ENCODE measurements at places on chromosomes 6 and 20.

DNA sequence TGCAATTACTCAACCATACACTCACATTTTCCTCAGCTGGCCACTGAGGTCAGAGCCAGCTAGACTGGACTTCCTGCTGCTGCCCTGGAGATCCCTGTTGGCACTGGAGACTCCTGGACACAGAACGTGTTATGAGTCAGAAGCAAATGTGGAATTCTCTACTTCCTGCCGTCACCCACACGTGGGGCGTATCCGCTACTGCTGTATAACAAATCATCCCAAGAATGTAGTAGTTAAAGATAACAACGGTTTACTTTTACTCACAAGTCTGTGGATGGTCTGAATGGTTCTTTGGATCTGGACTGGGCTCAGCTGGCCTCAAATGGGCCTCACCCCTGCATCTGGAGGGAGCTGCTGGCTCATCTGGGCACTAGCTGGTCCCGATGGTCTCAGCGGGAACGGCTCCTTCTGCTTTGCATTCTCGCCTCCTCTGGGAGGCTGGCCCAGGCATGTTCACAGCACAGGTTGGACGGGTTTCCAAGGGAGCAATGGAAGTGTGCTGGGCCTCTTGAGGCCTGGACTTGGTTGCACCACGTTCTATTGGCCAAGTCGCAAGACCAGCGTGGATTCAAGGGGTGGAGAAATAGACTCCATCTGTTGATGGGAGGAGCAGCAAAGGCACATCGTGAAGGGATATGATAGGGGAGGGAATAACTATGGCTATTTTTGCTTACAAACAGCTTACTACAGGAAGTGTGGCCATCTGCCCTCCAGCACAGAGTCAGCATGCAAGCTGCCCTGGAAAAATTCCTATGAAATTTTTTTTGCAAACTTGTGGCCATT is 118.5 kb downstream of the SNX5 start:
- DNase-seq: no peak

- DNase-seq: no peak
Measured at GRCh38 chr20:34324541-34324940, 21.4 kb upstream of the AHCY start.

DNA sequence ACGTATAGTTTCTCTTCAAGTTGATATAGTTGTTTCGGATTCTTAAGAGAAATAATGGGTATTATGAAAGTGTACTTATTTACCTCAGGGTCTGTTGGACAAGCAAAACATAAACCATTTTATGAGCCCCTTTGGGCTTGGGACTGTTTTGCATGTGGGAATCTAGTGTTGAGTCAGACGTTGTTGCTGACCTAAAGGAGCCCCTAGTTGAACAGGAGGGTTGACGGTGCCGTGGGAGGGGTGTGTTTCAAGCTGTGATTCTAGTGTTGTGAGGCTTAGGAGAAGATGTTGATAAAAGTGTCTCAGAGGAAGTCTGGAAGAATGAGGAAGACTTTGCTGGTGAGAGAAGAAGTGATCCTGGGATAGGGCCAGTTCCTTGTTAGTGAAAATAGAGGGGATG is 140.0 kb downstream of the ARID1B start:
- no peak for DNase-seq

GRCh38 chr20:41616228-41616627 is 1.9 kb downstream of the CHD6 start:
- DNase-seq: no peak

DNA sequence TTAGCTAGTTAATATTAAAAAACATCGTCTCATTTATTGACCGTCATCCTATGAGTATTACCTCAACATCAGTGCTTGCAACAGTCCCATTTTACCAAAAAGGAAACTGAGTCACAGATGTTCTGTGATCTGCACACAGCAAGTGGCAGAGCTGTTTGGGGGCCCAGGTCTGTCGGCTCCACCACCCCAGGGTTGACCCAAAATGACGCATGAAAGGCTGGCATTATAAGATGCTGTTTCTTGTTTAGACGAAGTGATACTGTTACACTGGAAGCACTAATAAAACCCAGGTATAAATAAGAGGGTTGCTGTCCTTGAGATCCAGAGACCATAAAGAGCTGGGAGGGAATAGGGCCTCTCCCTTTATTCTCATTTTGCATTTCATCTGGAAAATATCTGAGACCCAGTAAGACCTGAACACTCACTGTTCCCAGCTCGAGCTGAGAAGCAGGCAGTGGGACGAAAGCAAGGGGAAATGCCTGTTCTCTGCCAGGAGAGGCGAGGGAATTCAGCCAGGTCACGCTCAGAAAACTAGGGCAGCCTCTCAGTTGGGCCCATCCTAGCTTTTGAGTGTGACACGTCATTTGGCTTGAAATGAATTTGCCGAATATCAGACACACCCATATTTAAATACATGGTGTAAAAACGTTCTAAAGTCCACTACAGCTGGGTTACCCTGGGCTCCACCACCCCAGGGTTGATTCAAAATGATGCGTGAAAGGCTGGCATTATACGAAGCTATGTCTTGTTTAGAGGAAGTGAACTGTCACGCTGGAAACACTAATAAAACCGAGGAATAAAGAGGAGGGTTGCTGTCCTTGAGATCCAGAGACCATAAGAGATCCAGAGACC is 1.4 kb upstream of the MICAL1 start:
- no peak for DNase-seq

GRCh38 chr6:158211273-158212055 is 43.3 kb downstream of the GTF2H5 start:
- no peak for DNase-seq

GRCh38 chr6:26607434-26608230 is 10.9 kb downstream of the ABT1 start:
- DNase-seq: peak; percentile 75

DNA sequence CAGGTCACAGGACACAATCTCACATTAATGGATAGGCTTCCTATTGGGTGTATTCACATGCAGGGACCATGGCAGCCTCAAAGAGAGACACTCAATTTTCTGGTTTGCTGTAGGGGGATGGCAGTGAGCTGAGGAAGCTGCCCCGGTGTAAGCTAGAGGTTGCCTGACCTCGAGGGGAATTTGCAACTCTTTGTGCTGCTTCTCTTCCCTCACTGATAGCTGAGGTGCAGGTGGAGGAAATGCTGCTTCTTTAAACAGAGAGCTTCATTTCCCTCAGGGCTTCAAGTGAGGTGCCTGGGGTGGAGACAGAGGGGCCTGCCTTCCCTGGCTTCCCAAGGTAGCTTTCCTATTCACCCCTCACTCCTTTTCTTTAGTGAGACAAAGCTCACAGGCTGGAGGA is 151.9 kb downstream of the CD83 start:
- DNase-seq: no peak

GRCh38 chr6:71079677-71080076 is 122.8 kb upstream of the B3GAT2 start:
- DNase-seq: no peak

DNA sequence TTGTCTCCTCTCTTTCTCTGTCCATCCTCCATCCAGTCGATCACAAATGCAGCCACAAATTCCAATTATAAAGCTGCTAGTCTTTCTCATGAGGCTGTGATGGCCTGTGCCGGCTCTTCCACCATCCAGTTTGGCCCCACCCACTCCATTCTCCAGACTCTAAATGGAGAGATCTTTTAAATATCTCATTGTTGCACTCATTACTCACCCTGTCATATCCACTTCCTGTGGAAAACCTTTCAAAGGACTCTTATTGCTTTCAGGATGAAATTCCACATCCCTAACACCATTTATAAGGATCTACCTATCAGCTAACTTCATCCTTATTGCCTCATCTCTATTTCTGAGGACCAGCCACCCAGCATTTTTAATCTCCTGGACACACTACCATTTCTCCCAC is 70.6 kb downstream of the NRN1 start:
- no peak for DNase-seq

DNA sequence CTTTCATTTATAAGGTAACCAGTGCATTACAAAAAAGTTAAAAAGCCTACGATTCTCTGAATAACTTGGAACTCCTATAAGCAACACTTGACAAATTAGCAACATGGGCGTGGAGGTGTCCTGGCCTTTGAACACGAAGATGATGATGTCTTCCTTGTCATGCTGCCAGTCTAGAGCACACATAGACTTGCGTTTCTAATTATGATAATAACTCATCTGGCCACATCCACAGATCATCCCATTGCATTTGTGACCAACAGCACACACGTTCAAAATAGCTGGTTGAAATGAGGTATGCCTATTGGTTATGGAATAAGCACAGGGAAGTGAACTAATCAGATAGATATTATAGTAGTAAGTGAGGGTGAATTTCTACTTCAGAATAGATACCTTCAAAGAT is 608.9 kb downstream of the PRKN start:
- no peak for DNase-seq

DNA sequence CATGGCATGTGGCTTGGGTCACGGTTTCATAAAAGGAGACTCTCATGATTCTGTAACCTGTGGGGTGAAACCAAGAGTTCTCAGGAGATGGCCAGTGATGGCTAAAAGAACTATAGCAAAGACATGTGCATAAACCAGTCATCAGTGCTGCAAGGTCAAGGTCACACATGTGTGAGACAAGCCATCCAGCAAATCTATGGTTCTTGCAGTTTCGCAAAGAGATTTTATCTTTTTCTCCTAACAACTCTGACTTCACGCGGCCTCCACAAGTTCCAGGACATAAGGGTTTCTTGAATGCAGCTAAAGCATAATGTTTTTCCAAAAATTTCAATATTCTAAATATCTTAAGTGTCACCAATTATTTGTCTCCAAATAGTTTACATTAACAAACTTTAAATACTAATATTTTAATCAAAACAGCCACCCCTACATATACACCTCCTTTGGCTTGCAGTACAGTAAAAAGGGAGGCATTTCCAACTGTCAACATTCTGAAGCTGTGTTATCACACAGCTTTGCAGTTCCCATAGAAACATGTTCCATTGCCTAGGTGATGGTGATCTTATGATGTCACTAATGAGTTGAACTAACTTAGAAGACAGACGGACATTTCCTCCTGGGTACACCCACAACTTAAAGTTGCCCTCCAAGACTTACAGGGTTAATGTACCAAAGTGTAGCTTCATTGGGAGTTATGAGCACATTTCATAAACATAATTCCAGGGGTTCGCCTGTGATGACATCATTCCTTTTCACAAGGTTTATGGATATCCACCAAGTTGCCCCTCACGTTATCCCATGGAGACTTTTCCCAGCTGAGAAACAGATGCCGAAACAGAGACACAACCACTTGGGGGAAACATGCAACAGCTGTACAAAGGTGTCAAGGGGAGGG is 250.9 kb upstream of the PDE10A start:
- DNase-seq: no peak

DNA sequence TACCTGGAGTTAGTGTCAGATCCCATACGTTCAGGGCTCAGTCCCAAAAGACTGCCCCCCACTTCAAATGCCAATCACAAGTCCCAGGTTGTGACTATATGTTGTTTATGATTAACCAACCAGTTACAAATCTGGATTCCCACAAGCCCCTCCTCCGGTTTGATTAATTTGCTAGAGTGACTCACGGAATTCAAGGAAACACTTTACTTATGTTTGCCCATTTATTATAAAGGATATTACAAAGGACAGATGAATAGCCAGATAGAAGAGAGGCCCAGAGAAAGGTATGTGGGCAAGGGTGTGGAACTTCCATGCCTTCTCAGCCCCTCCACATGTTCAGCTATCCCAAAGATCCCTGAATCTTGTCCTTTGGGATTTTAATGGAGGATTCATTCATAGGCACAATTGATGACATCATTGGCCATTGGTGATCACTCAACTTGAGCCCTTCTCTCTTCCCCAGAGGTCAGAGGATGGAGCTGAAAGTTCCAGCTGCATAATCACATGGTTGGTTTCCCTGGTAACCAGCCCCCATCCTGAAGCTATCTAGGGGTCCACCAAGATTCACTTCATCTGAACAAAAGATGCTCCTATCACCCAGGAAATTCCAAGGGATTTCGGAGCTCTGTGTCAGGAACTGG is 2.0 kb downstream of the ECT2L start:
- DNase-seq: no peak

DNA sequence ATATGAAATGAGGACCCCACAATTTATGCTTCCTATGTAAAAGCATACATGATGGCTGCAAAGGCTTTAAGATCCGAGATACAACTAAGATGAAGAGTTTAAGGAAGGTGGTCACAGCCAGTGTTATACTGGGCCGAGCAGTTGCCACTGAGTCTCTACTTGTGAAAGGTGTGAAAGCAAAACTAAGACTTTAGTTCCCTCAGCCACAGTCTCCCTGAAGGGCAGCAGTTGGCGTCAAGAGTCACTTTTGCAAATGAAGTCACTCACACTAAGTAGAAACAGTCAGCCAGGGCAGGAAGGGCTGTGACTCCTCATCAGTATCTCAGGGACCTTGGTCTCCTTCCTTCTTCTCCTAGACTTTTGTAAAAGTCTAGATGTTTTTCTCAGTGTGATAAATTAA is 191.6 kb upstream of the MCHR2 start:
- DNase-seq: no peak

GRCh38 chr6:44245391-44245911 is 1.4 kb upstream of the HSP90AB1 start:
- DNase-seq: no peak

GRCh38 chr20:23235173-23236027 is 115.2 kb upstream of the NXT1 start:
- no peak for DNase-seq

- DNase-seq: no peak
Measured at GRCh38 chr6:24391756-24392405, 10.9 kb upstream of the MRS2 start.

GRCh38 chr20:64072498-64073063 is 6.7 kb downstream of the RGS19 start:
- no peak for DNase-seq

- no peak for DNase-seq
Measured at GRCh38 chr20:48716541-48716940, 111.3 kb downstream of the PREX1 start.

DNA sequence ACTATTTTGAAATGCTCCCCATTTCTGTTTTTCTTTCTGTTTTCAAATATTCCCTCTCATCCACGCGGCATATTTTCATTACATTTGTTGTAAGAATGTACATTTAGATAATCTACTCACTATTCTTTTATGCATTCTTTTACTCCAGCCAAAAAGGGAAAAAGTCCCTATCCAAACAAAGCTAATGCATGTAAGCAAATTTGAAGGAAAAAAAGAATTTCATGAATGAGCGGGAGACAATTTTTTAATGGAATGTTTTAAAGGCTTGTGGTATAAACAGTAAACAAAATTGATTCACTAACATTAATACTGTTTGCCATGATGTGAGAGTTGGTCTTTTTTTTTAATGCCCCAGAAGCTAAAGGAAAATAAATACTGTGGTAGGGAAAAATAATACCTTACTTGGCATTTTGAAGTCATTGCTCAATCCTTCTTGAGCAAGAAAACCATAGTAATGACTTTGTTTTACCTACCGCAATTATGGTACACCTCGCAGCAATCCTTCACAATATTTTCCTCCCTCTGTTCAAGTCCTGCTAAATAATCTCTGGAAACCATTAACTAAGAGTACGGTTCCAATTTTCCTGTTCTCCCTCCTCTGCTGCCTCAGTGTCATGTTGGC is 79.0 kb downstream of the BACH2 start:
- no peak for DNase-seq

All from NCI-H2081 treated with DMSO at 0.1 percent for 48 hours (cell line).